ENCODE measurements at places on chromosomes 1 and 21.

GRCh38 chr1:71045463-71046028, 2.1 kb downstream of the PTGER3 start:
- DNase-seq = no peak

- peak; percentile 79 for DNase-seq
Observed at GRCh38 chr1:206895837-206896242, 1.4 kb upstream of the IL24 start.

DNA sequence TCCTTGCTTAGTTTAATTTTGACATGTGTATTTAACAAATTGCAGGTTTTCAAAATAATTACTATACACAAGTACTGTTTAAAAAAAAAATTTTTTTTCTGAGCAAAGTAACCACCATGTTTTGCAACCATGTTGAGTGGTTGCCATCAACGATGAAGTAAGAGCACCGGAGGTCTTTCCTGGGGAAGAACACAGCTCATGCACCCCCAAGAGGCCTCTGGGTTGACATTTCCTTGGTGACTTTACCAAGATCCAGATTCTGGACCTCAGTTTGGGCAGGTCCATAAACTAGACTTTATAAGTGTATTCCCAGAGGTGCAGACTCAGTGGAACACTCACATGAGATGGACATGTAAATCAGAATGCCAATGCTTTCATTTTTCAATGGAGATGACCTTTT, 36.8 kb upstream of the RALGPS2 start:
- no peak for DNase-seq

DNA sequence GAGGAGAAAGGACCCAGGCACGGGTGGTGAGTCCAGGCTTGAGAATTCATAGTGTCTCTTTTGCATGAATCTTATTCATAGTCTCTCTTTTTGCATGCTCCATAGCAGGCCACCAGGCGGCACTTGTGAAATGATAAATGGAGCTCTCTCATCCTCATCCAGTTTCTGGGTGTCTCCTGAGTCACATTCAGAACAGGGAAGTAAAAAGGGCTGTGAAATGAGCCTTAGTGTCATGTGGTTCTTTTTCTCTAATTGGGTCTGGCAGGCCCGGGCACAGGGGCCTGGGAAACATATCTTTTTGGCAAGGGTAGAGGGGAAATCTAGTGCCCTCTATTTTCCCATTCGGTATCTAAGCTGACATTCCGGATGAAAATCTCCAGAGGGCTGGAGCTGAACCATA, 19.1 kb upstream of the NCF2 start:
- DNase-seq = no peak

DNA sequence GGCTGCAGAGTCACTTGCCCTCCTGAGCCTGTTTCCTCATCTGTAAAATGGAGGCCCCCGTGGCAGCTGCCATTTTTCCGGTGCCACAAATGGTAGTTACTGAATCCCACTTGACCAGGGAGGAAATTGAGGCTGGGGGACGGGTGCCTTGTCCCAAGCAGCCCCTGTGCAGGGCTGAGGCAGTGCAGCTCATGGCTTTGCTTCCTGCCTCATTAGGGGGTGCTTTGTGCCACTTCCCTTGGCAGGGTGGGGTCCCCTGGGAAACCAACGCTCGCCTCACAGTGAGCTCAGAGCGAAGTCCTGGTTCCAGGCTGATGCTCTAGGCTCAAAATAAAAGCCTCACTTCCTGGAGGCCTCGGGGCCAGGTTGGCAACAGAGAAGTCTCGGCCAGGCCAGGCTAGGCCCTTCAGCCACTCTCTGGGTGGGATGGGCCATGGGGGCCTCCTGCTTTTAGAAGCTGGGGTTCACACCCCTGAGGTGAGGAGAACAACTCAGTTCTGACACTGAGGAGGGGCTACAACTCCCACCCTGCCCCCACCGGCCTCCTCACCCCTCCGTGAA, 6.8 kb downstream of the LAPTM5 start:
- DNase-seq = no peak

GRCh38 chr1:214004795-214005194, 17.0 kb downstream of the PROX1 start:
- no peak for DNase-seq
